ENCODE measurements at places on chromosomes 1 and 21.

DNA sequence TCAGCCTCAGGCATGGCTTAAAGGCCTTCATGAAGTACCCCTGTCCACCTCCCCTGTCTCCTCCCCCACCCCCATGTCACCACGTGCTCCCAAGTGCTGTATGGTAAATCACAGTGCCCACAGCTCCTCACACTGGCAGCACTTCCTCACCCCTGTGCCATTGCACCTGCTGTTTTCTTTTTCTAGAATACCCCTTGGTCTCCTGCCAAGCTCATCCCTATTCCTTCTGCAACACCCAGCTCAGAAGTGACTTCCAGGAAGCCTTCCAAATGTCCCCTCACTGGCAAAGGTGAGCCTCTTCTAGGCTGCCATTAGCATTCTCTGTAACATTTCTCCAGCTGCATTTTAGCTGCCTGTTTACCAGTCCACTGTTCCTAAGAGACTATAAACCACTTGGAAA is 9.4 kb downstream of the AKNAD1 start:
- DNase-seq: no peak

DNA sequence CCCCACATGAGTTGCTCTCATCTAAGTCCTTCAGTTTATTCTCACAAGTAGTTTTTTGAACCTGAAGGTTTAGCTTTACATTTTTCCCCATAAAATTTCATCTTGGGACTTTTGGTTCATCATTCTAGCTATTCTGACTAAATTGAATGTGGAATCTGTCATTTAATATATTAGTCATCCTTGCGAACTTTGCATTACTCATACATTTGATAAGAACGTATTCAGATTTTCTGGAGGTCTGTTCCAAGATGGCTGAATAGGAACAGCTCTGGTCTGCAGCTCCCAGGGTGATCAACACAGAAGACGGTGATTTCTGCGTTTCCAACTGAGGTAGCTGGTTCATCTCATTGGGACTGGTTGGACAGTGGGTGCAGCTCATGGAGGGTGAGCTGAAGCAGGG is 59.8 kb upstream of the CSF1 start:
- no peak for DNase-seq

- DNase-seq: no peak
These were observed 246.7 kb downstream of the FOXD2 start for GRCh38 chr1:47684518-47684917.

DNA sequence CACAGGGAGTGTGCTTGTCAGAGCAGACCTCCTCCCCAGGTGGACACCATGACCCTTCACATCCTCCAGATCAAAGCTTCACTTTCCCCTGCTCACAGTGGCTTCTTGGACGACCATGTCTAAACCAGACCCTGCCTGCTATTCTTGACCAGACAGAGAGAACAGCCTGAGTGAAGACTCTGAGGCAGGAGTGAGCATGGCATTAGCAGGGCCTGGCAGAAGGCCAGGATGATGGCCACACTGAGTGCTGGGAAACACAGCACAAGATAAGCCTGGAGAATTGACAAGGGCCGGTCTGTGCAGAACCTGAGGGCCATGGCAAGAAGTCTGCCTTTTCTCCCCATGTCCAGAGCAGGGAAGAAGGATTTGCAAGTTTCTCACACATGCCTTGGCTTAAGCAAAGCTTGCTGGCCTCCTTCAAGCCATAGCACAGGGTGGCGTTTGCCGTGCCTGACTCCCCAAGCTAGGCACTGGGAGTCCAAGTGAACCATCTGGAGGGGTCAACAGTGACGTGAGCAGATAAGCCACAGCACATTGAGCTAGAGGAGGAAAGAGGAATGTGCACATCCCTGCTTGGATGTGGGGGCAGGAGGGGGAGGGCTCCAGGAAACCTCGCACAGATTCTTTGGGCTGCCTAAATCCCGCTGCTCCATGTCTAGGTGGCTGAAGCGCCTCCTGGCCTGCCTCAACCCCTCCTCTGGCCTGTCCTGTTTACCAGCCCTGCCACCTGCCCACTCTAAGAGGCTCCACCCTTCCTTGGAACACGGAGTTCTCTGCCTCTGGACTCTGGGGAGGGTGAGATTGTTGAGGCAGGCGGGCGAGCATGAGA is 87.1 kb downstream of the CD58 start:
- no peak for DNase-seq

GRCh38 chr1:161359291-161359690 is 8.4 kb downstream of the CFAP126 start:
- DNase-seq: no peak

GRCh38 chr1:158329300-158329699 is 2.0 kb downstream of the CD1B start:
- DNase-seq: no peak

DNA sequence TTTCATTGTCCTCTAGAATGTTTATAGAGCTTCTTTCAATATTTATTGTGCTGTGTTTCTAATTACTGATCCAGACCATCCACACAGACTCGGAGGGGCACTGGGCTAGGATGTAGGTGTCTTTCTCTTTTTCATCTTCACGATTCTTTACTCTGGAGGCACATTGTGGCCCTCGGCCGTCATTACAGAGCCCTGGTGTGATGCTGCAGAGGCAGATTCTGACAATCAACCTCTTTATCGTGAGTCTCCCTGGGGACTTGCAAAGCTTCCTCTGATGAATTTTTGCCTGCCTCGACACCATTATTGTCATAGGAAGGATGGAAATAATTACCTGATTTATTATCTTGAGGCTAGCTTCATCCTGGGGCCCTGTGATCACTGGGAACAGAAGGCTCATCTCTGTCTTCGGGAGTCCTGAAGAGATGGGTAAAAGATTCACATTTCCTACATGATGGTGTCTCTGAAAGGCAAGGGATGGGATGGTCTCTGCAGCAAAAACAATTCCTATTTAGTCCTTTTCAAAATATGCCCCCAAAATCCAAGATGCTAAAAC is 89.4 kb downstream of the SEC16B start:
- no peak for DNase-seq

DNA sequence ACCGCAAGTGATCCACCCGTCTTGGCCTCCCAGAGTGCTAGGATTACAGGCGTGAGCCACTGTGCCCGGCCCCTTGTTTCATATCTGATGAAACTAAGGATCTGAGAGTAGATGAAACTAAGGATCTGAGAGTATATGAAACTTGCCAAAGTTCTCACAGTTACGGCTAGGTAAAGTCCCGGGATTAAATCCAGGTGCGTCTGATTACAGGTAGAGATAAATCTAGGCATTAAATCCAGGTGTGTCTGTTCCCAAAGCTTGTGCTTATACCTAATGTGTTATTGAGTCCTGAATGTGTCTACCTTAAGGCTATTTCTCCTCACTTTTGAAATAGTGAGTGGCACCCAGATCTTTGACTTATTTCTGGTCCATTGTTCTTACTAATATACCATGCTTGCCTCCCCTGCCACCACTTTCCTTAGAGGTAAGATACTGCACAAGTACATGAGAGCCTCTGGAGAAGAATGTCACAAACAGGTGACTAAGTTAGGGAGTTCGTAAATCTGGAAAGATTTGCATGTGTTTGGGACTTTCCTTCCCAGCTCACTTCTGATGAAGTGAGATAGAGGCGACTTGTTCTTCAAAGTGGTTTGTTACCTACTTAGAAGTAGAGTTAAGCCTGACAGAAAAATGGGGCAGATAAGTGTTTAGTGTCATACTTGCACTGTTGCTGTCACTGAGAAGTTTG is 66.5 kb downstream of the AK4 start:
- no peak for DNase-seq

- DNase-seq: no peak
These were observed 2.1 kb upstream of the KCNA2 start for GRCh38 chr1:110608247-110608646.

DNA sequence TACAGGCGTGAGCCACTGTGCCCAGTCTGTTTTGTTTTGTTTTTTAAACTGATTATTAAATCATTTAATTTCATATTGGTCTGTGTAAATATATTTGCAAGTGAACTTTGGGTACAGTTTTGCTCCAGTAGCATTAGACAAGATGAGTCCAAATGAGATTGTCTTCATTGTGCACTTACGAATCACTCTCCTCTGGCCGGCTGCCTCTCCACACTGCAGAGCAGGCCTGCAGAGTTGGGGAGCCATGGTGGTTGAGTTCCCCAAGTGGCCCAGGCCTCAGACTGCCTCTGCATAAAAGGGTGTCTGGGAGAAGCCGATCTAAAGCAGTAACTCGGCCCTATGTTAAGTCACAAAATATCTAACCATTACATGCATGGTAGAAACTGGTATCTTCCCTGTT is 74.8 kb downstream of the ATP5PO start:
- no peak for DNase-seq
